ENCODE measurements at places on chromosomes 1 and 21.

- DNase-seq: no peak
Observed at GRCh38 chr1:94986783-94987182, 59.9 kb upstream of the CNN3 start.

GRCh38 chr1:224524679-224525078 is 90.1 kb upstream of the WDR26 start:
- DNase-seq: no peak

DNA sequence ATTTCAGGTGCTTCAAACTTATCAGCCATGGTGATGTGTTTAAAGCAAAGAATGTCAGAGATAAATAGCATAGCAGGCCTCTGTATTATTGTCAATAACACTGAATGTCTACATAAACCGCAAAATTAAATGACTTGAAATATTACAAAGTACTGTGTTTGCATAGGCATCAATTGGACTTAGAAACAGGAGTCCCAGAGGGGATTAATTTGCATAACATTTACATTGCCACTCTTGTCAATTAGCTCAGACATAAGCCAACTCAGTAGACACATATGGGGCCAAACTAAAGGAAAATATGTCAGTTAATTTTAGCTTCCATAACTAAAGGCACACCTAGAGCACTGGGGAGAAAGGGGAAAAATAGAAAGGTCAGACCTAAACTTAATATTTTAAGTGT is 814.5 kb upstream of the NEGR1 start:
- no peak for DNase-seq

GRCh38 chr21:22536509-22536908 is 1538.3 kb downstream of the NCAM2 start:
- DNase-seq: no peak

- no peak for DNase-seq
Observed at GRCh38 chr1:37108596-37109188, 74.4 kb upstream of the GRIK3 start.
